ENCODE measurements at places on chromosomes 3 and 15. TPM values are rescaled to one million over a fixed set of nuclear protein-coding genes. Genes with fewer than 3 reads are reported as not detected.

Gene SLC51B
- not detected for total RNA-seq

Gene CCRL2
- total RNA-seq = not detected

Gene CTXND1
- not detected for total RNA-seq

Gene GUCA1C
- total RNA-seq = not detected

Gene DPPA2
- total RNA-seq = not detected

Gene ROPN1
- total RNA-seq = not detected

Gene CPN2
- not detected for total RNA-seq

Gene ZNF620
- total RNA-seq = 6.0 TPM

Gene DVL3
- total RNA-seq = 82.6 TPM

Gene THPO
- not detected for total RNA-seq

Gene TEX55
- not detected for total RNA-seq

Gene GOLGA8S
- not detected for total RNA-seq

Gene RBP2
- not detected for total RNA-seq

Gene NR1I2
- not detected for total RNA-seq

Gene TNFAIP8L3
- total RNA-seq = 0.24 TPM

Gene SH2D7
- total RNA-seq = not detected

Gene PRTG
- 0.02 TPM for total RNA-seq

Gene LCTL
- not detected for total RNA-seq

Gene CHAC1
- 11.6 TPM for total RNA-seq

Gene ZNF385D
- total RNA-seq = not detected

Gene SLC2A2
- not detected for total RNA-seq

Gene RLBP1
- not detected for total RNA-seq
